PC-9 (cell line): ENCODE measurements at places on chromosomes 2 and 18. TPM values are rescaled to one million over a fixed set of nuclear protein-coding genes. Genes with fewer than 3 reads are reported as not detected.

Gene GRHL1
- 8.6 and 10.6 TPM in 2 replicates for total RNA-seq

Gene FOXI3
- total RNA-seq, result not detected in 2 replicates

GRCh38 chr18:72986103-72986502 is 118.3 kb upstream of the NETO1 start:
- H3K4me1 ChIP-seq, result no peaks in the 10 kb centered on the region
- no peak overlapping the region for H3K4me3 ChIP-seq
- DNase-seq, result no peak

Gene TMEM169
- total RNA-seq, result 0.46 and 0.58 TPM in 2 replicates

Gene SLC5A7
- total RNA-seq, result not detected in 2 replicates

Gene SLC14A1
- not detected in 2 replicates for total RNA-seq
